ENCODE measurements at places on chromosomes 3 and 15.

- DNase-seq: no peak
Observed at GRCh38 chr3:23932571-23932970, 12.5 kb upstream of the NR1D2 start.

GRCh38 chr15:42772144-42772543 lies 35.2 kb upstream of the CDAN1 start:
- DNase-seq: no peak

GRCh38 chr15:40990080-40990479 lies 36.8 kb downstream of the CHAC1 start:
- no peak for DNase-seq

DNA sequence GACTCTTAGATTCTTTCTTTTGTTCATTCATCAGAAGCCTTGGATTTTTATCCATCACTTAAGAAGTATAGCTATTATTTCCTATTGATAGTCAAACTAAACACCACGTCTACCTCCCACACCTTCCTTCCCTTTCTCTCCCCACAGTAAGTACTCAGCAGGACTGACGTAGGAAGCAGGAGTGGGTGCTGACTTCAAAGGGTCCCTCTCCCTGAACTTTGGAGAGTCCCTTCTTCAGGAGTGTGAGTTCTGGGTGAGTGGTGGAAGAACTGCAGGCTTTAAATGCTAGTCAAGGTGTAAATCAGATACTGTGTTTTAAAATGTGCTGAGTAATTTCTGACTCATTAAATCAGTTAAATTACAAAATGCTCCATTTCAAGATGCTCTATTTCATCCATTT lies 126.5 kb upstream of the BFSP2 start:
- DNase-seq: no peak

DNA sequence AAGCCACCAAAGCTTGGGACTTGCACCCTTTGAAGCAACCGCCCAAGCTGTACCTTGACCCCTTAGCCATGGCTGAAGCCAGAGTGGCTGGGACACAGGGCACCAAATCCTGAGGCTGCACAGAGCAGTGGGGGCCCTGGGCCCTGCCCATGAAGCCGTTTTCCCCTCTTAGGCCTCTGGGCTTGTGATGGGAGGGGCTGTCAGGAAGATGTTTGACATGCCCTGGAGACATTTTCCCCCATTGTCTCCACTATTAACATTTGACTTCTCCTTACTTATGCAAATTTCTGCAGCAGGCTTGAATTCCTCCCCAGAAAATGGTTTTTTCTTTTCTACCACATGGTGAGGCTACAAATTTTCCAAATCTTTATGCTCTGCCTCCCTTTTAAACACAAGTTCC lies 522.2 kb downstream of the EDEM1 start:
- no peak for DNase-seq

- DNase-seq: peak; percentile 90
Observed at GRCh38 chr15:48330855-48331795, at the start of gene DUT. DUT (plus strand) TSS chr15:48331429; CDS start chr15:48331516, 87 bp downstream.

DNA sequence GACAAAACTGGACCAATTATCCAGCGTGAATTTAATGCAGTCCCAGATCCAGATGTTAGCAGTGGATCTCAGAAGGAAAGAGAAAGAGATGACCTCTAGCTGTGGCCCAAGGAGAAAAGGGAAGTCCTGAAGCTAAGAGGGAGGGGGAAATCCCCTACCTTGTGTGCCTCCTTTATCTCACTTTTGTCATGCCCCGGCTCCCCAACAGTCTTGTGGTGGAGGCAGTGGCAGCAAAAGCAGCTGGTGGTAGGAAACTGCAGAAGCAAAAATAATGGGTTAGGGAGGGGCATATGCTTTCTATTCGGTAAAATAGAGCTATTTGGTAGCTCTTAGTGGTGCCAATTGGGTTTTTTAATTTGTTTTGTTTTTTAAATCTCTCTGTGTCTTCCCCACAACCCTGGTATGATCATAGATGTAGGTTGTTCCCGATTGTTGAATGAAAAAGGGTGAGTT lies 56.5 kb downstream of the MCTP2 start:
- peak; percentile 44 for DNase-seq

- no peak for DNase-seq
Observed at GRCh38 chr15:72566973-72567372, 87.5 kb upstream of the GOLGA6B start.

GRCh38 chr15:69555080-69555479 lies 102.5 kb downstream of the RPLP1 start:
- no peak for DNase-seq

DNA sequence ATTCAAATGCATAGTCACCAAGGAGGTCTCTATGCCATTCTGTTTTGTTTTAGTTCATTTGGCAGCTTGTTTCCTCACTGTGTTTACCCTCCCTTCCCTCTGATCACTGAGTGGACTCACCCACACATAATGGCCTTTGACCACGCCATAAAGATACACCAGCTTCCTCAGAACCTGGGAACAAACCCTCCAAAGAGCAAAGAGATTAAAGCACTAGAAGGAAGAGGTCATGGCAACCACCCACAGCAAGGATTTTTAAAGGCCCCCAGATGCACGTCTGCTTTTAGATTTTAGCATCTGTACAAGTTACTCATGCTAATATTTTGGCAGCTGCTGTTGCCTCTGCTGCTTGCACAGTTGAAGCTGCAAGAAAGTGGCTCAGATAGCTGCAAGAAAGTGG lies 47.9 kb upstream of the CADPS start:
- no peak for DNase-seq

DNA sequence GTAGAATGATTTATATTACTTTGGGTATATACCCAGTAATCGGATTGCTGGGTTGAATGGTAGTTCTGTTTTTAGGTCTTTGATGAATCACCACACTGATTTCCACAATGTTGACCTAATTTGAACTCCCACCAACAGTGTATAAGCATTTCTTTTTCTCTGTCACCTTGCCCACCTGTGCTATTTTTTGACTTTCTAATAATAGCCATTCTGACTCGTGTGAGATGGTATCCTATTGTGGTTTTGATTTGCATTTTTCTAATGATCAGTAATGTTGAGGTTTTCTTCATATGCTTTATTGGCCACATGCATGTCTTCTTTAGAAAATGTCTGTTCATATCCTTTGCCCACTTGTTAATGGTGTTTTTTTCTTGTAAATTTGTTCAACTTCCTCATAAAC lies 340.8 kb downstream of the PLOD2 start:
- no peak for DNase-seq

GRCh38 chr3:169158379-169158778 lies 505.1 kb downstream of the MECOM start:
- DNase-seq: no peak

DNA sequence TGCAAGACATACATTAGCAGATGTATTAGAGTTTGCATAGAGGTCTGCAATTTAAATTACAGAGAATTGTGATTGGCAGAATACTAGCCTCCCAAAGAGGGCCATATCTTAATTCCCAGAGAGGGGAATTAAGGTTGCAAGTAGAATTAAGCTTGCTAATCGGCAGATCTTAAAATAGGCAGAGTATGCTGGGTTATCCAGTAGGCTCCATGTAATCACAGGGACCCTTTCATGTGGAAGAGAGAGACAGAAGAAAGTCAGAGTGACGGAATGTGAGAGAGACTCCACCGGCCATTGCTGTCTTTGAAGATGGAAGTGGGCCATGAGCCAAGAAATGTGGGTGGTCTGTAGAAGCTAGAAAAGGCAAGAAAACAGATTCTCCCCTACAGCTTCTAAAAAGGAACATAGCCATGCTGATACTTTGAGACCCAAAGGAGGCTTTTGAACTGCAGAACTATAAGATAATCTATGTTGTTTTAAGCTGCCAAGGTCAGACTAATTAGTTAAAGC lies 38.8 kb downstream of the IMPG2 start:
- DNase-seq: no peak

DNA sequence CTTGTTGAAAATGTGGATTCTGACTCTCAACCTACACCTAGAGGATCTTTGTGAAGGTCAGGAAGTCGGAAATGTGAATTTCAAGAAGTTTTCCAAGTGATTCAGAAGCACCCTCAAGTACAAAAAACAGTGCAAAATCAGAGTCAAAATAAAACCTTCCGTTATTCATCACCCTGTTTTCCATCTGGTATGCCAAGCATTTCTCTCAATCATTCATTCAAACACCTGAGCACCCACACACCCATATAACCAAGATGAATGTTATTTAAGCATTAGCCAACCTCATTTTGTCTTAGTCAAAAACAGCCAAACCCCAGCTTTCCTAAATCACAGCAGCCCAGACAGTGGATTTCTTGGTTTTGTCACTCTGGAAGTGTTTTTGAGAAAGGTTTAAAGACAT lies 91.1 kb downstream of the OSBPL10 start:
- DNase-seq: no peak

GRCh38 chr3:133237380-133237779 lies 162.5 kb upstream of the BFSP2 start:
- no peak for DNase-seq

DNA sequence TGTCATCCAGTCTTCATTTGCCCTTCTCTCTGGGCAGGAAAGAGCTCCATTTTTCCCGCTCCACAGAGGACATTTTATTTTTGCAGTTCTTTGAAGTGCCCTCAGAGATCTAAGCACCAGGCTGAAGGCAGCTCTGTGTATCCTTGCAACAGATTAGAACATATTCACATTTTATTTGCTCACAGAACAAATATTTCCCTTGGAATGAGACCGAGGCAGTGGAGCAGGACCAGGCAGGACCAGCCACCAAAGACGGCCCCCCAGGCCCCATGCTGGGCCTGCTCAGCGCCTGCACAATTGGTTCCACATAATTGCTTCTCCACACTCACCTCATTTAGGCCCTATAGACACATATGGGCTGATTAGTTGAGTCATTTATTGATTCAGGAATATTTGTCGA lies 15.7 kb upstream of the ETV5 start:
- no peak for DNase-seq

DNA sequence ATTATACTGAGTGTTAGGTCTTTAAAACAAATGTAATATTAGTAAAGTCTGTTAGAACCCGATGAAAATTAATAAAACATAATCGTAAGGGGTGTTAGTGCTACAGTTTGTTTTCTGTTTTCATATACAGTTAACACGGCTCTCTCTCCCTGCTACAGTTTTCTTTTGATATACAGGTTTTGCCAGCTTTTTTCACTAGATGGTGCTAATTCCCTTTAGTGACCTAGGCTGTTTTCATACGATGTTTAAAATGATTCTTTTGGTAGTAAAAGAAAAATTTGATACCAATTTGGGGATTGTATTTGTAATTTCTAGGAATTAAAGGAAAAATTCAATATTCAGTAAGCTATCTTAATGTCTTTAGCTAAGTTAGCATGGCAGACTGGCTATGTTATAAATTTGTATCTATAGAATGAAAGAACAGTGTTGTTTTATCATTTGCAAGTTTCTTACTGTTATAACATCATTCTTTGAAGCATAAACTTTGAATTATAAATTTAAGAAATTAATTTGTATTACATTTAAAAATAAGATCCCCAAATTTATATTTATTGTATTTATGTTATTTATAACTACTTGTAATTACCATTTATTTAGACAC lies 11.5 kb downstream of the APH1B start:
- peak; percentile 68 for DNase-seq

GRCh38 chr15:50135031-50135551 lies 16.1 kb upstream of the ATP8B4 start:
- DNase-seq: no peak

GRCh38 chr3:119145500-119146167 lies at the start of gene TEX55:
TEX55 (plus strand) TSS chr3:119146165; CDS start chr3:119146190, 25 bp downstream.
- DNase-seq: peak; percentile 8

- DNase-seq: no peak
Observed at GRCh38 chr15:60795889-60796288, 316.9 kb upstream of the ICE2 start.

Data from RPMI8226 (cell line).